ENCODE measurements at places on chromosomes 16 and 17. TPM values are rescaled to one million over a fixed set of nuclear protein-coding genes. Genes with fewer than 3 reads are reported as not detected.

Gene IRX5
- 0.41 TPM for total RNA-seq

Gene SYCE1L
- 1.2 TPM for total RNA-seq

Gene CDH13
- total RNA-seq = 25.7 TPM

Gene NHLRC4
- total RNA-seq = 0.41 TPM

Gene TP53TG3F
- not detected for total RNA-seq

Gene CSH2
- total RNA-seq = not detected

Gene PSMD3
- total RNA-seq = 77.0 TPM

Gene NUDT7
- 0.82 TPM for total RNA-seq

Gene PRR15L
- not detected for total RNA-seq

Gene MIEF2
- total RNA-seq = 34.2 TPM

Gene RAB34
- 12.2 TPM for total RNA-seq

Gene PDF
- total RNA-seq = 6.1 TPM

Gene NKD1
- 2.4 TPM for total RNA-seq

Gene NATD1
- total RNA-seq = 1.6 TPM

Gene SLC13A2
- total RNA-seq = not detected

Gene HOXB1
- not detected for total RNA-seq

Gene KRTAP16-1
- total RNA-seq = not detected

Gene RNF222
- total RNA-seq = not detected

Gene ZP2
- total RNA-seq = not detected

Gene LITAFD
- not detected for total RNA-seq

Gene TMEM132E
- total RNA-seq = 1.6 TPM

Gene CFAP97D1
- total RNA-seq = not detected

Gene NAGS
- 0.41 TPM for total RNA-seq

Gene ETV4
- total RNA-seq = 0.41 TPM

Gene KIF18B
- total RNA-seq = 0.41 TPM

Gene CETP
- total RNA-seq = 0.82 TPM

Gene WNT9B
- total RNA-seq = not detected

All from frontal cortex (tissue), 4 donors.